ENCODE measurements at places on chromosomes 16 and 17.

- no peak for DNase-seq
Observed at GRCh38 chr16:58464047-58464915, 35.7 kb upstream of the NDRG4 start.

- DNase-seq: no peak
Observed at GRCh38 chr17:57288773-57289121, 32.4 kb downstream of the MSI2 start.

- no peak for DNase-seq
Observed at GRCh38 chr17:49580981-49581647, 5.4 kb downstream of the NXPH3 start.

- no peak for DNase-seq
Observed at GRCh38 chr17:14061666-14062560, 7.4 kb upstream of the COX10 start.

- peak; percentile 35 for DNase-seq
Observed at GRCh38 chr16:87550495-87550961, 51.8 kb upstream of the JPH3 start.

GRCh38 chr17:73211745-73212144, 18.9 kb downstream of the COG1 start:
- DNase-seq: peak; percentile 45

DNA sequence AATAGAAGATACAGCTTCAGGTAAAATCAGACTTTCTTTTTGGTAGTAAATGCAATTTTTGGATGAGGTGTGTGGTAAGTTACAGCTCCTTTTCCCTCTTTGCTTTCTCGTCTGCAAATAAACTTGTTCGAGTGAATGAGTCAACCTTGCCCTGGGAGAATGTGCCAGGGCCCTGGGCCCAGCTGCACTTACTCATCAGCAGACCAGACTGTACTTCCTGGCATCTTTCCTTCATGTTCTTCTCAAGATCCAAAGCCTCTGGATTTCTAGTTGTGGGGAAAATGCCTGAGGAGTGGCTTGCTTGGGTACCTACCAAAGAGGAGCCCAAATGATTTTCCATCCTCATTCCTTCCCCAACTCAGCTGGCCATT, 5.4 kb upstream of the G6PC1 start:
- DNase-seq: no peak

DNA sequence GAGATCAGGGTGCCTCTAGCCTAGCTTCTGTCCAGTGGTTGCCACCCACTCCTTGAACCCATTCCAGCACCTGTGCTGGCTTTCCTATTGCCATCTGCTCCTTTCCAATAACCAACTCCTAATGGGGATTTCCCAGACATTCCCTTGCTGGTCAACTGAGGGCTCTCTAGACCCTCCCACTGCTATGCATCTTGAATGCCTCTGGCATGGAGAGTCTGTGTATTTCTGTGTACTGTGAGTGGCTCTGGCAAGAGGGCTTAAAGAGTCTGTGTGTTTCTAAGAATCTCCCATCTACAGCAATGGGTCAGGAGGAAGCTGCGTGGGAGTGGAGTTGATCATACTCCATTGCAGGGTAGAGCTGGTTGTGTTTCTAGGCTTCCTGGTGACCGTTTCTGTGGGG, 11.0 kb upstream of the EPN3 start:
- DNase-seq: no peak

DNA sequence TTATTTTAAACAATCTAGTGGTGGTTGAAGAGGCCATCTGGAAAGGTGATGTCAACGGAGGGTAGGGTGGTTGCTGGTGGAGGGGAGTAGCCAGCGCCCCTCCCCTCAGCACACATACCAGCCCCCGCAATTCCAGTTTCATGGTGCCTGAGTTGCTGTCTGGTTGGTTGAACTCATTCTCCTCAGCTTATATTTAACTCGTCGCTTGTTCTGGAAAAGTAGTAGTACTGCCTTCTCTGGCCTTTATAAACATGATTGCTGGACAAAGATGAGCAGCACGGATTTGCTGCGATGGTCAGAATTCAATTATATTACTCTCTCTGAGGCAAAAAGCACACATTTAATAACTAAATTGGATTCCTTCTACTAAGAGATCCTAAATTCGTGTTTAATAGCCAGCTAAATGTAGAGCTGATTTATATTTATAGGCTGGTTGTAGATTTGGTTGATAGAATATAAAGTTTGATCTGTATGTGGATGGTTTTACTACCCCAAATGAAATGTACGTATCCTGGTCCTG, 238.0 kb upstream of the TBX2 start:
- no peak for DNase-seq

DNA sequence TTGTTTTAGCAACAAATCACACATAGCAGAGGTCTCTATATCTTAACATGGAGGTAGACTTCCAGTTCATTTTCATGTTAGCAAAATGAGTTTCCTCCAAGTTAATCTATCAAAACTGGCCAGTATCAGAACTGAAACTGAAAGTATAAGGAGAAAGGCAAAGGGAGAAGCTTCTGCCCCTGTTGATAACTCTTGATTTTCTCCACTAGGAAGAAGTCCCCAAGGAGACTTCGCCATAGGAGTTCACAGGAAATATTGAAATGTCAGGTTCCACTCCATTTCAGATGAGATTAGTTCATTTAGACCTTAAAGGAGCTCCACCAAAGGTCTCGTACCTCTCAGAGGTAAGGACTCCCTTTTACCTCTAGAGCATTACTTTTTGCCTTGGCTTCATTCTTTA, 1.2 kb upstream of the OGFOD3 start:
- DNase-seq: no peak

GRCh38 chr17:31467502-31468256, 76.2 kb downstream of the RAB11FIP4 start:
- no peak for DNase-seq

DNA sequence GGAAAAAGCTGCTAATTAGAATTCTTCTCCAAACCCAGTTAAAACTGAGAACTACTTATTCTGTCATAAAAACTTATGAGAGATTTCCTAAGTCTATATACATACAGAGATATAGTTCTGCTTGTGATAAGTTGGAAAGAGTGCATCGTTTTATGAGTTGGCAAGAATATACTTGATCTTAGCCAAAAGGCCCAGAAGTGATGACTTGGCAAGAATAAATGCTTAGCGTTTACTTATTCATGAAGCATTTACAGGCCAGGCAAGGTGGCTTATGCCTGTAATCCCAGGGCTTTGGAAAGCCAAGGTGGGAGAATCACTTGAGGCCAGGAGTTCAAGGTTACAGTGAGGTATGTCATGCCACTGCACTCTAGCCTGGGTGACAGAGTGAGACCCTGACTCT, 81.7 kb downstream of the CYB561 start:
- DNase-seq: no peak

DNA sequence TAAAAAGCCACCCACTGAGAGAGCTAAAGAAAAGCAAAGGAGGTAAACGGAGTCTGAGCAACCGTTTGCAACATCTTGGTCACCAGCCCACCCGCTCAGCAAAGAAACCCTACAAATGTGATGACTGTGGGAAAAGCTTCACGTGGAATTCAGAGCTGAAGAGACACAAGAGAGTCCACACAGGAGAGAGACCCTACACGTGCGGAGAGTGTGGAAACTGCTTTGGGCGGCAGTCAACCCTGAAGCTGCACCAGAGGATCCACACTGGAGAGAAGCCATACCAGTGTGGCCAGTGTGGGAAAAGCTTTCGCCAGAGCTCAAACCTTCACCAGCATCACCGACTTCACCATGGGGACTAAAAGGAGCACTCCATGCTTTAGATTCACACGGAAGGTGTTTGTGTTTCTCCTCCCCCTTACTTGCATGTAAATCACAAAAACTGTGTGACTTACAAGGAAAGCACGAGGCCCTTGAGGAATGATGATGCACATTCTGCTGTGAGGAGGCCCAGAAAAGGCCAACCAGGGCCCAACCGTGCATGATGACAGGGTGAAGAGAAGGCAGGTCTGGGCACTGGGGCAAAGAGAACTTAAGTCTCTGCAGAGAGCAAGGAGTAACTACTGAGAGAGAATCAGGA, 7.7 kb downstream of the ZNF174 start:
- DNase-seq: no peak

GRCh38 chr17:82494236-82495055, 25.1 kb upstream of the FOXK2 start:
- DNase-seq: peak; percentile 83

- no peak for DNase-seq
Observed at GRCh38 chr17:72116661-72117521, 3.9 kb upstream of the SOX9 start.

GRCh38 chr17:74521701-74522201, 9.5 kb downstream of the CD300LB start:
- DNase-seq: no peak

- DNase-seq: no peak
Observed at GRCh38 chr17:81391936-81392908, 3.0 kb upstream of the BAHCC1 start.

GRCh38 chr17:79020631-79021301, 3.2 kb upstream of the C1QTNF1 start:
- DNase-seq: no peak

- peak; percentile 43 for DNase-seq
Observed at GRCh38 chr16:50282010-50282538, 15.7 kb downstream of the ADCY7 start.

DNA sequence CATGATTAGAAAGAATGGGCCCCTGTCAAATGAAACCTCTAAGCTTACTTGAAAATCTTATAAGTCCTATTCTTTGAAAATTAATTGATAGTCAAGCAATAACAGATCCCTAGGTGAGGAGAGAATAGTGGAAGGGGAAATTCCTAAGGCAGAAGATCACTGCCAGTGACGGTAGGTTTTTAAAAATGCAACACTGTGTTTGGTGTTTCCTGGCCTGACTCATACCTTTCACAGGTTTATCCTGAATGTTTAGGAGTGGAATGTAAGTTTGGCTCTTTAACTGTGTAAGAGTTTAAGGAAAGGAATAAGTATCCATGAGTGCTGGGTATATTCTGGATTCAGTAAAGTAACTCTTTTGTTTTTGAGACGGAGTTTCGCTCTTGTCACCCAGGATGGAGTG, 23.8 kb downstream of the HAPSTR1 start:
- no peak for DNase-seq

GRCh38 chr17:75854101-75854748, 910 bp downstream of the WBP2 start:
- DNase-seq: no peak

GRCh38 chr17:49775546-49776260, 11.8 kb upstream of the FAM117A start:
- DNase-seq: no peak

GRCh38 chr17:6756425-6757031, 682 bp downstream of the XAF1 start:
- DNase-seq: no peak

DNA sequence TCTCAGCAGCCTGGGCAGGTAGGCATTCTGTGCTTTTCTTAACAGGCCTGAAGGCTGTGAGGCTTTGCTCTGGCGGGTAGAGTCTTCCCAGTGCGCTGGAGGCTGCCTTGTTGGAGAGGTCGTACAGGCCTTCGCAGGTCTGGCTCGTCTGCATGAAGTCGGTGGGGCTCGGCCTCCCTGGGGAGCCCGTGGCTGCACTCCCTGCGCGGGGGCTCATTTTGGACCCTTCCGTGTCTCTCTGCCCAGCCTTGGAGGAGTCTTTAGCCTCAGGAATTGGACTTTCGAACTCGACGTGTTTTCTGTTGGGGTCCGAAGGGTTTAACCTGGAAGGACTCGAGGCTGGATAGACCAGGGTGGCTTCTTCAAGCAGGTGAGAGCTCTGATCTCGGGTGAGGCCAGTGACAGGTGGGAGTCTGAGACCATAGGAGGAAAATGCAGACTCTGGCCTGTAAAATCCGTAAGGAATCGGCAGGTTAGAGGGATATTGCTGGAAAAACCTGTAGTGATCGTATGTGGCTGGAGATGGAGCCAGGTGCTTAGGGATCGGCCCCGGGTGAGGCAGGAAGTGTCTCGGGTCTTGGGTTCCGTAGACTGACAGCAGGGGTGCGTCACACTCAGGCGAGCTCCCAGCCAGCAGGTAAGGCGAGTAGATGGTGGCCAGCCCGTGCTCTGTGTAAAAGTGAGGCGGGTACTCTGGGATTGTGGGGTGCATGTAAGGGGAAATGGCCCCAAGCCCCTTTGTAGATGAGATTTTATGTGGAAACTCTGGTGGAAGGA, 8.6 kb downstream of the ZNF750 start:
- no peak for DNase-seq

DNA sequence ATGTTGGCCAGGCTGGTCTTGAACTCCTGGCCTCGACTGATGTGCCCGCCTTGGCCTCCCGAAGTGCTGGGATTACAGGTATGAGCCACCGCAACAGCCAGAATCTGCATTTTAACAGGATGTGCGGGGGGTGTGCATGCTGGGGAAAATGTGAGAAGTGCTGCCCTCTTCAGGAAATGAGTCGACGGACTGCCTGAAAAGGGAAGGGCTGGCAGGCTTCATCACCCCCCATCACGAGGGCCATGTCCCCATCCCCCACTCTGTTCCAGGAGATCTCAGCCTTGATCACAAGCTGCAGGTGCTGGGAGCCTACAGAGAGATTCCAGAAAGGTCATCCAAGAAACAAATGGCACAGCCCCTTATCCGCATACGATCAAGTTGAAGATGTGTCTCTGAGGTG, 195.3 kb upstream of the RPL38 start:
- no peak for DNase-seq

- no peak for DNase-seq
Observed at GRCh38 chr17:17412326-17412725, 64.5 kb upstream of the MED9 start.

GRCh38 chr16:30481381-30481780, 8.8 kb downstream of the ITGAL start:
- DNase-seq: no peak

- no peak for DNase-seq
Observed at GRCh38 chr16:79162977-79163376, 437.6 kb downstream of the MAF start.

DNA sequence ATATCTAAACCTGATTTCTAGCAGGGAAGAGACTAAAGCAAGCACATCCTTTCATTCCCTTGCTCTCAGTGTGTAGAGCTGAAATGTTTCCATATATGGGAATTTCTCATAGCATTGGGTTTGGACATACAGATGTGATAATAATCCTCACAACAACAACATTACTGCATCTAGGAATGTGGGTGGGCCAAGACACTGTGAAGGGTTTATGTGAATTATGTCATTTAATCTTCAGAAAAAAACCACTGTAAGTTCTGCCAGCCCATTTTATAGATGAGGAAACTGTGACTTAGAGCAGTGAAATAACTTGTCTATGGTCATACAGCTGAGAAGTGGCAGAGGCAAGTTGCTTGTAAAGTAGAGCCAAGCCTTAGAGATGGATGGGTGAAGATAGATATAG, 5.2 kb downstream of the OMG start:
- no peak for DNase-seq

- DNase-seq: no peak
Observed at GRCh38 chr16:84109598-84110335, 7.0 kb downstream of the MBTPS1 start.

GRCh38 chr17:43337684-43338428, 60.9 kb upstream of the ARL4D start:
- DNase-seq: no peak

GRCh38 chr16:24771132-24771778, 41.8 kb downstream of the TNRC6A start:
- DNase-seq: no peak

DNA sequence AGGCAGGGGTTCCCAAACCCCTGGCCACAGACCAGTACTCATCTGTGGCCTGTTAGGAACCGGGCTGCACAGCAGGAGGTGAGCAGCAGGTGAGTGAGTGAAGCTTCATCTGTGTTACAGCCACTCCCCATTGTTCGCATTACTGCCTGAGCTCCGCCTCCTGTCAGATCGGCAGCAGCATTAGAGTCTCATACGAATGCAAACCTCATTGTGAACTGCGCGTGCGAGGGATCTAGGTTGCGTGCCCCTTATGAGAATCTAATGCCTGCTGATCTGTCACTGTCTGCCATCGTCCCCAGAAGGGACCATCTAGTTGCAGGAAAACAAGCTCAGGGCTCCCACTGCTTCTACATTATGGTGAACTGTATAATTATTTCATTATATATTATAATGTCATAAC, 25.1 kb upstream of the RMI2 start:
- no peak for DNase-seq
